Upper lobe of left lung (tissue), 6 donors: ENCODE measurements at places on chromosomes 12 and 14. TPM values are rescaled to one million over a fixed set of nuclear protein-coding genes. Genes with fewer than 3 reads are reported as not detected.

DNA sequence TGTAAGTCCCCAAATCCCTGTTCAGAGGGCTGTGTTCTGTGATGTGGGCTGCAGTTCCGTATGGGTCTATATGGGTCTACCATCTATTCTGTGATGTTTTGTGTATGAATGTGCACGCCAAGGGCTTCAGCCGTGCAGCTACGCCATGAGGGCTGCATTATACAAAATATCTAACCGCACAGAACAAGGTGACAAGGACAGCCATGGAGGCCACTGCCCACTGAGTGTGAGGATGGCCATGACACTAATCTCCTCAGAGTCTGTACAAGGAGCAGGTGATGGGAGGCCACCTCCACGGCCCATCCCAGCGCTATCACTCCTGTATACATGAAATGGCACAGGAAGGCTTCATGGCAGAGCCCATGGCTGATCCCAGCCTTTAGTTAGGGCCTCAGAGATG is 102.0 kb downstream of the DICER1 start:
- no peak for DNase-seq

The KRT83 gene
- not detected for total RNA-seq

The SYNDIG1L gene
- total RNA-seq, result 4.1 TPM

- no peak for DNase-seq
Measured at GRCh38 chr14:52583544-52583943, 30.9 kb downstream of the GPR137C start.

DNA sequence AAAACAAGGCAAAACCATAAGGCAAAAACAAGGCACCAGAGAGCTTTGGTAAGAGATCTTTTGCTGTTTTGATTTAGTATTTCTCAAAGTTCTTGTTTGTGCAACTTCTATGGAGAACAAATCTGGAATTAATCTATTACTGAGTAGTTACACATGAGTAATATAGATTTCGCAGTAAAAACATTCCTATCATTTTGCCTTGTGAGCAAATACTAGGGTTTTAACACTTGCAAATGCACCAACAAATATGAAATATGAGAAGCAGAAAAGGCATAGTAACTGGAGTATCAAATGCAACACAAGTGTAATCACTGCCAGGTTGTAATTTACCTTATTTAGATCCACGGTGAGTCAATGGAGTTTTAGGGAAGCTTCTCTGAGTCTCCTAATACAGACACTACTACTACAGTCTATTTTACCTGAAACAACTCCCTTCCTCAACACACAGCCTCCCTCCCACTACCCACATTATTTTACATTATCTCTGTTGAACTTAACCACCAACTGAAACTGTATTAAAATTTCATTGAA is 324.1 kb downstream of the FLRT2 start:
- DNase-seq, result no peak

- no peak for DNase-seq
Measured at GRCh38 chr12:115149279-115149678, 465.3 kb upstream of the TBX3 start.

- DNase-seq, result peak; percentile 33
Measured at GRCh38 chr12:46124848-46125619, 134.7 kb upstream of the SCAF11 start.
